Keratinocyte (primary cell): ENCODE measurements at places on chromosomes 11 and 22. TPM values are rescaled to one million over a fixed set of nuclear protein-coding genes. Genes with fewer than 3 reads are reported as not detected.
A peak's percentile ranks its signal among the peaks of the same experiment; 100 is the strongest.

GRCh38 chr11:109629734-109630133 is 207.7 kb downstream of the C11orf87 start:
- H3K27ac ChIP-seq = no peak overlapping the region
- no peaks in the 10 kb centered on the region for H3K36me3 ChIP-seq
- no peak for DNase-seq
- H3K4me1 ChIP-seq = no peaks in the 10 kb centered on the region
- no peaks in the 10 kb centered on the region for H3K27me3 ChIP-seq

DNA sequence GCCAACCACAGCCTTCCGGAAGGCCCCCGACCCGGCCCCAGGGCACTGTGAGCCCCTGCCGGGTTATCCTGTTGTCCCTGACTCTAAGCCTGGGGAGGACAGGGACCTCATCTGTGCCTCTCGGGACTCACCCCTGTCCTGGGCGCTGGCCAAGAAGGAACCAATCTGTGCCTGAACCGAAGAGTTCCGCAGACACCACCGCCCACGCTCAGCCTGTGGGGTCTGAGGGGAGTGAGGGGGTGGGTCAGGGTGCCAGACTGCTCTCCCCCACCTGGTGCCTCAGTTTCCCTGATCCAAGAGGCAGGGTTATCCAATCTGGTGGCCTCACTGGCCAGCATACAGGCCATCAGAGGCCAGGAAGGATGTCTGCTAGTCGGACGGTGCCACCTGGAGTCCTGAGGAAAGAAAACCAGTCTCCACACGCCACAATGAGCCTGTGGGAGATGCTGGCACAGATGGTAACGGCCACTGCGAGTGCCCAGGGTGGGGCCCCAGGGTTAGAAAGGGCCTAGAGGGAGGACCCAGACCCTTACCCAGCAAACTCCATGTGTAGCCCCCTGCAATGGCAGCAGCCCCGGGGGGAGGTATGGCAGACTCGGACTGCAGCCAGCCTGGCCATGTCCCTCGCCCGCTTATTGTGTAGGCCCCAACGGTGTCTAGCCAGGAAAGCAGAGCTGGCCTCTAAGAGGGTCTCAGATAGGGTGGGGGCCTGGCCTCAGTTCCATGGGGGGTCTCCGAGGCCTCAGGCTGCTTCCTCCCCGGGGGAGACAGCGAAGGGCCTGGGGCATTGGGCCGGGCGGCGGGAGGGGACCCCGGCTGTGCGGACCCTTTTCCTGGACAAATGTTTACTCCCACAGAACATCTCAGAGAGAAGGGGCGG is 827 bp upstream of the TNNT3 start:
- H3K27me3 ChIP-seq = peaks cover 14% of the 10 kb centered on the region
- H3K4me1 ChIP-seq = no peaks in the 10 kb centered on the region
- H3K4me3 ChIP-seq = no peak overlapping the region
- DNase-seq = no peak

DNA sequence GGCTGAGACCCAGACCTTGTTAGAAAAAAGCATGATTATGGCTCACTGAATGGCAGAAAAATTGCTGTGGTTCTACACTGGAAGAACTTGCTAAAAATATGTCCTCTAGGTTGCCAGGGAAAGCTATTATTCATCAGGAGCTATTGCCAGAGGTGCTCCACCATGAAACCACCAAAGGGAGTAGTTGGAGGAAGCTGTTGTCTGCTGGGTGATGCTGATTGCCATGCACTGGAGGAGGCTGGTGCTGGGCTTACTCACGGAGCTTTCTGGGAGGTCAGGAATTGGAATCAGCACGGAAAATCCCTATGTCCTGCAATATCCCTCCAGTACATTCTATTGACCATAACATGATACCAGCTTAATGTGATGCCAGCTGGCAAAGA is 199.6 kb upstream of the ZBED5 start:
- no peaks in the 10 kb centered on the region for H3K4me1 ChIP-seq
- no peak overlapping the region for H3K27ac ChIP-seq
- no peak overlapping the region for H3K4me3 ChIP-seq
- no peak for DNase-seq
- peaks cover 7% of the 10 kb centered on the region for H3K27me3 ChIP-seq

DNA sequence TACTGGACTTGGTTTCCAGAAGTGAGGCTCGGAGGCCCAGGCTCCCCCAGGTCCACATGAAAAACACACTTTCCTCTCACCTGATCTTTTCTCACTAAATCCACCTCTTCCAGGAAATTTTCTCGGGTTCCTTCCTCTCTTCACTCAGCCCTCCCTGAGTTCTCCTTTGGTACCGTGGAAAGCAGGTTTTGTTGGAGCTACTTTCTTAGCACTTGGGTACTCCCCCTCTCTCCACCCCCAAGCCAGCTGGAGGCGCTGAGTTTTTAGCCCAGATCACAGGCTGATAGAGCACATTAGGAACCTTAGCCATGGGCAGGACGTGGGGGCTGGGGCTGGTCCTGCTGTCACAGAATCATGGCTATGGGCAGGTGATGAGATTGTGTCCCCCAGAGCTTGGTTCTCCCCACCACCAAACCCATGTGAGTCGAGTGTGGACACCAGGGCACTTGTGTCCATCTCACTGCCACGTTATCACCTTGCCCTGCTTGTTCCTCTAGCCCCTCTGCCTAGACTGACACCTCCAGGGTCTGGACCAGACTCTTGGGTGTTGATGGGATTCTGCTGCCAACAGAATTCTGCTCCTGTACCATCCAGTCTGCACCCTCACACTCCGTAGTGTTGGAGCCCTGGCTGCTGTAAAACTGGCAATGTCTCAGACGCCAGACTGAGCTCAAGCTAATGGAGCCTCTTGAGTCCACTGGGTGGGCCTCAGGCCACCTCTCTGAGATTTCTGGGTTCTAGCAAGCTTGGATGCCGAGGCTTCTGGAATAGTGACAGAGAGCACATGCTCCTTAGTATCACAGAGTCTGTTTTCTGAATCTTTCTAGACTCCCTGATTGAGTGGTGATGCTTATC is 74.9 kb upstream of the NARS2 start:
- H3K27ac ChIP-seq = no peak overlapping the region
- peaks cover 21% of the 10 kb centered on the region for H3K4me1 ChIP-seq
- H3K4me3 ChIP-seq = no peak overlapping the region
- H3K36me3 ChIP-seq = no peaks in the 10 kb centered on the region

- no peak overlapping the region for H3K27ac ChIP-seq
- DNase-seq = no peak
- H3K4me1 ChIP-seq = peaks cover 5% of the 10 kb centered on the region
Measured at GRCh38 chr11:78033040-78033439, 10.0 kb upstream of the KCTD14 start.

- no peaks in the 10 kb centered on the region for H3K36me3 ChIP-seq
- peak overlapping the region; percentile 96 for H3K4me3 ChIP-seq
- H3K27me3 ChIP-seq = no peaks in the 10 kb centered on the region
- peak overlapping the region; percentile 98 for H3K27ac ChIP-seq
Measured at GRCh38 chr11:83157594-83158356, 844 bp downstream of the PCF11 start.

DNA sequence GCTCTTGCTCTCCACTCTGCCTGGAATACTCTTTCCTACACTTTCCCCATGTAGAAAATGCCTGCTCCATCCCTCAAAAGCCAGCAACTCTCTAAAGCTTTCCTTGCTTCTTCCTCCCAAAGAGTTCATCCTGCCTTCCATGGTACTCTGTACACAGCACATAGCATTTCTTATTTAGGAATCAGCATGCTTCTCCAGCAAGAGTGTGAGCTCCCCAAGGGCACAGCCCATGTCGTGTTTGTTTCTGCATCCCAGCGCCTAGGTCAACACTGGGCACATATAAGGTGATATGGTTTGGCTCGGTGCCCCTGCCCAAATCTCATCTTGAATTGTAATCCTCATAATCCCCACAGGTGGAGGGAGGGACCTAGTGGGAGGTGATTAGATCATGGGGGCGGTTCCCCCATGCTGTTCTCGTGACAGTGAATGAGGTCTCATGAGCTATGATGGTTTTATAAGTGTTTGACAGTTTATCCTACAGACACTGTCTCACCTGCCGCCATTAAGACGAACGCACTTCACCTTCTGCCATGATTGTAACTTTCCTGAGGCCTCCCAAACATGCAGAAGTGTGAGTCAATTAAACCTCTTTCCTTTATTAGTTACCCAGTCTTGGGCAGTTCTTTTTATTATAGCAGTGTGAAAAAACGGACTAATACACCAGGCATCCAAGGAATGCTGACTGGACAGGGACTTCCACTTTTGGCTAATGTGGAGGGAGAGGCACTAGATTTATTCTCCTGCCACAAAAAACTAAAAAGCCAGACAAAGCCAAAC is 8.2 kb downstream of the VPS37C start:
- no peaks in the 10 kb centered on the region for H3K27me3 ChIP-seq
- H3K27ac ChIP-seq = peak overlapping the region; percentile 54
- H3K4me3 ChIP-seq = no peak overlapping the region
- peaks cover 27% of the 10 kb centered on the region for H3K4me1 ChIP-seq
- H3K36me3 ChIP-seq = no peaks in the 10 kb centered on the region

DNA sequence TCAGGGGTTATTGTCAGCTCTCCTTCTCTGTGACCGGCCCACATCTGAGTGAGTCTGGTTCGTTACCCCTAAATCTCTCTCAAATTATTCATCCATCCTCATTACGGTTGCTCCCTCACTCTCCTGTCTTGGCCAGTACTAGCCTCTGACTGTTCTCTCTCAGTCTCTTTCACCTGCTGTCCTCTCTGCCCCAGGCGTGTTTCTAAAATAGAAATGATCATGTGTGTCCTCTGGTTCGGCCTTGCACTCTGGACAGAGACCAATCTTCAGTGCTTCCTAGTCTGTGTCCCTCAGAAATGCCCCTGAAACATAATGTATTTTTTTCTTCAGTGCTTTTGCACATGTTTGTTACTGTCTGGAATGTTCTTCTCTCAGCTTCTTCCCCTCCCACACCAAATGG is 4.9 kb downstream of the PSMD13 start:
- no peak for DNase-seq
- no peak overlapping the region for H3K4me3 ChIP-seq
- H3K27ac ChIP-seq = no peak overlapping the region
- peaks cover 47% of the 10 kb centered on the region for H3K36me3 ChIP-seq

DNA sequence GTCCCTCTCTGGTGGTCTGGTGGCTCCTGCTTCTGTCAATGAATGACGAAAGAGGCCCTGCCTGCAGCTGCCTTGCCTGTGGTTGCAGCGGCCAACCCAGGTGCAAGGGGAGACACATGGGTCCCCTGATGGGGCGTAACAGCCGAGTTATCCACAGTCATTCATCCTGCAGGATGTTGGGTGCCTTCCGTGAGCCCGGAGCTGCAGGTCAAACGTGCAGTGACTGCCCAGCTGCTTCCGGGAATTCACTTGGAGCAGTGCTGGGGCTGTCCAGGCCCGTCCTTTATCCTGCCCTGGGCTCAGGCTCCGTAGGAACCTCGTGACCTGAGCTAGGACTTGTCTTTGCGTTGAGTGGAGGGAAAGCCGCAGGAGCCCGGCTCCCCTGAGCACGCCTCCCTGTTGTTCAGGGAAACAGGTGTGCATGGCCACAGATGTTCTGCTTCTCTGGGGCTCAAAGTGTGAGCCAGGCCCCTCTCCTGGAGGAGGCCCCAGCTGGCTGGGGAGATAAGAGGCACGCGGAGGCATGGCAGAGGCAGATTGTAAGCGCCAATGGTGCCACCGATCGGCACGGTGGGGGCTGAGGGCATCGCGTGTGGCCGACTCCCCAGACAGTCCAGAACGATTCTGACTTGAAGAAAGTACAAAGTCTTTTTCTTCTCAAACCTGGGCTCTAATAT is 635.4 kb downstream of the BRD1 start:
- no peak overlapping the region for H3K4me3 ChIP-seq
- DNase-seq = no peak
- no peak overlapping the region for H3K27ac ChIP-seq
- H3K36me3 ChIP-seq = no peaks in the 10 kb centered on the region
- H3K27me3 ChIP-seq = no peaks in the 10 kb centered on the region

DNA sequence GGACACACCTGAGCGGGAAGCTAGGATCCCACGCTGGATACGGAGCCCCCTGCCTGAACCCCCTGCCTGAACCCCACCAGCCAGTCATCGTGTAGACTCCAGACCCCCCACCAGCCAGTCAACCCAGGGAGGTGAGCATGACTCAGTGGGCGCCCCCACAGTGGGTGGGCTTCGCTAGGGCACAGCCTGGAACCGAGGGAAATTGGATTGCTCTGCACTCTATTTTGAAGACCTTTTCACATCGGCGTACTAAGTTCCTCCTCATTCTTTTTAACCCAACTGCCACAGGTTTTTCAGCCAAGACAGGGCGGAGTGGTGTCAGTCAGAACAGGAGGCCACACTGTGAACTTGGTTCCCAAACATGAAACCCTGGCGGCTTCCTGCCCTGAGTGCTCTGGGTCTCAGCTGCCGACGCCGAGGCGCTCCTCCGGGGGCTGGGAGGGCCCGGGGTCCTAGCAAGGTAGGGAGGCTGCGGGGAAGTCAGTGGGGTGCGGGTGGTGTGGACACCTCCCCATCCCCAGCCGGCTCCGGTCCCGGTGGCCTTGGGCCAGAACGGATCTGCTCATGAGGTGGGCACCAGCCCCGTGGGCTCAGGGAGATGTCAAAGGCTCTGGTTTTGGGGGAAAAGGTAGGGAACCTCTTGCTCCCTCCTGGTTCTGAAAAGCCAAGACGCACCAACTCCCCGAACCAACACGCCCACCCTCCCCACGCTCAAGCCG is 57.0 kb downstream of the BRD1 start:
- no peak overlapping the region for H3K4me3 ChIP-seq
- no peaks in the 10 kb centered on the region for H3K27me3 ChIP-seq
- DNase-seq = no peak
- peaks cover 8% of the 10 kb centered on the region for H3K4me1 ChIP-seq

DNA sequence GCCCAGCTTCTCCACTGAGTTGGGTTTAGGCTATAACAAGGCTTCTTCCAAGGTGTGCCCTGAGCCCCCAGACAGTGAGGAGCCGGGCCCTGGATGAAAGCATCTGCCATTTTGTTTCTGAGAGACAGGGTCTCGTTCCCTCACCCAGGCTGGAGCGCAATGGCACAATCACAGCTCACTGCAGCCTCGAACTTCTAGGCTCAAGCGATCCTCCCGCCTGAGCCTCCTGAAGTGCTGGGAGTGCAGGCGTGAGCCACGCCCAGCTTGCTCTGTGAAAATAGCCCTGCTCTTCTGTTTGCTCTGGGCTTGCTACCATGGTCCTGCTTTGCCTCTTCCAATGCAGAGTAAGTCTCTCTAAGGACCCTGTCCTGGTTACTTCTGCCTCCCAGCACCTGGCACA is 6.7 kb downstream of the DENND6B start:
- no peak overlapping the region for H3K4me3 ChIP-seq
- DNase-seq = no peak
- no peaks in the 10 kb centered on the region for H3K36me3 ChIP-seq
- peaks cover 2% of the 10 kb centered on the region for H3K4me1 ChIP-seq
- H3K27ac ChIP-seq = no peak overlapping the region

- H3K4me1 ChIP-seq = no peaks in the 10 kb centered on the region
- H3K4me3 ChIP-seq = no peak overlapping the region
- no peak for DNase-seq
- peaks cover 3% of the 10 kb centered on the region for H3K27me3 ChIP-seq
Measured at GRCh38 chr11:123020968-123021367, 39.3 kb upstream of the BSX start.

- no peaks in the 10 kb centered on the region for H3K4me1 ChIP-seq
- DNase-seq = no peak
- H3K4me3 ChIP-seq = no peak overlapping the region
- H3K27me3 ChIP-seq = no peaks in the 10 kb centered on the region
- H3K27ac ChIP-seq = no peak overlapping the region
Measured at GRCh38 chr11:127247261-127247851, 246.8 kb upstream of the KIRREL3 start.

Gene DRD2
- polyA plus RNA-seq = 0.26 to 0.35 TPM (median 0.31 TPM) in 3 replicates

Gene ENTHD1
- polyA plus RNA-seq = not detected in 3 replicates

Gene TRIM51
- not detected in 3 replicates for polyA plus RNA-seq

Gene CCDC188
- not detected in 3 replicates for polyA plus RNA-seq
